GM10248 (cell line): ENCODE measurements at places on chromosomes 2 and 18.
A peak's percentile ranks its signal among the peaks of the same experiment; 100 is the strongest.

- DNase-seq: no peak
Measured at GRCh38 chr18:58603375-58604067, 25.4 kb downstream of the ALPK2 start.

DNA sequence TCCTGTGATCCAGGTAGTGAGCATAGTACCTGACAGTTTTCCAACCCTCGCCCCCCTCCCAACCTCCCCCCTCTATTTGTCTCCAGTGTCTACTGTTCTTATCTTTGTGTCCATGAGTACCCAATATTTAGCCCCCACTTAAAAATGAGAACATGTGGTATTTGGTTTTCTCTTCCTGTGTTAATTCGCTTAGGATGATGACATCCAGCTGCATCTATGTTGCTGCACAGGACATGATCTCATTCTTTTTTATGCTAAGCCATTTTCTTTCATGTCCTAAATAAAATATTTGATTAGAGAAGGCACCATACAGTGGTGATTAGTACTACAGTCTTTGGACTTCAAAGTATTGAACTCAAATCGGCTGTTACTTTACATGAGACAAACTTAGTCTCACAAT, 1087.9 kb downstream of the CBLN2 start:
- DNase-seq: no peak

GRCh38 chr2:159817283-159817682, 19.3 kb upstream of the CD302 start:
- no peak for DNase-seq

DNA sequence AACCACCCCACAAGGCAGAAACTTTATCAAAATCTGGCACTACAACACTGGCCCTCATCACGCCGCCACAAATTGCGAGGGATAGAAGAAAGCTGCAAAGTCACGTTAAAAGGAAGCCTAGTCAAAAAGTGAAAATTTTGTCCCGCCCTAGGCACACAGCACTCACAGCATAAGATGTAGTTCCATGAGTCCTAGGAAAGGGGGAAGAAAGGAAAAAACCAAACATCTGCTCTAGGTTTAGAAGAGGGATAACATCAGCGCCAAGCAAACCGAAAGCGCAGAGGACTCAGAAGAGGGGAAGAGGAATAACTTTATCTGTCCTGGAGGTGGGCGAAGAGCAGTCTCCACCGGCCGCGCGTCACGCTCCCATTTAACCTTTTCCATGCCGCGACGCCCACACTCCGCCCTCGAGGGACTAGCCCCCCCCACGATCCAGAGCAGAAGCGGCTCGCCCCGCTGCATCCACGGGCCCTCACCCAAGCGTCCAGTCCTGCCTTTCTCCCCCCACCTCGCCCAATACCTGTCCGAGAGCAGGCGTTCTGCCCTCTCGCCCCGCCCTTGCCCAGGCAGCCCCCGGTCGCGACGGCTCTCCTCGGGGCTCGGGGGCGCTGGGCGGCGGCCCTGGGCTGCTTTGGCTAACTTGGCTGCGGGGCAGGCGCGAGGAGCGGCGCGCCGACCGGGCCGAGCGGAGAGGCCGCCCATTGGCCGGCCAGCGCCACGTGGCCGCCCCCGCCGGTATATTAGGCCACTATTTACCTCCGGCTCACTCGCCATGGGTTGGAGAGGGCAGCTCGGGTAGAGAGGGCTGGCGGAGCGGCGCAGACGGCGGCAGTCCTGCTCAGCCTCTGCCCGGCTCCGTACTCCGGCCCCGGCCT, at the start of gene HOXD1:
HOXD1 (plus strand) TSS at position 770 of the 875 bp plus-strand sequence. CDS start 134 bp downstream, outside the sequence.
- DNase-seq: peak; percentile 49

DNA sequence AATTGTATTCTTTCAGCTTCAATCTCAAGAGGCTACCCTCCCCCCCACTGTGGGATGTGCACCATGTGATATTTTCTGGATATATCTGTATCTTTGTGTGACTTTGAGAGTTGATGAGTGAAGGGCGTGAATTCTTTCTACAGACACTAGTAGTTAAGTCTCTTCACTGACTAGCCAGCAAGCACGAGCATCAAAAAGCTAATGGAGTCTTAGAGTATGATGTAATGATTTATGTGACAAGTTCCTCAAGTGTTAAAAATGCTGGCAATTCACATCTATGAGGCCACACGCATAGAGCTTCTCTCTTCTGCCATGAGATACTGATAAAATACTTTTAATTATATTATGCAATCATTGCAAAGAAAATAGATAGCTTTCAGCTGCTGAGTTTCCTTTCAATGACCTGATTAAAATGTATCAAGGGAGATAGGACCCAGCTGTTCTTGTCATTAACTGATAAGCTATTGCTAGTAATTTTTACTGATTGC, 304.8 kb downstream of the TRIB2 start:
- no peak for DNase-seq

GRCh38 chr18:39359636-39360035, 1794.0 kb upstream of the CELF4 start:
- no peak for DNase-seq

DNA sequence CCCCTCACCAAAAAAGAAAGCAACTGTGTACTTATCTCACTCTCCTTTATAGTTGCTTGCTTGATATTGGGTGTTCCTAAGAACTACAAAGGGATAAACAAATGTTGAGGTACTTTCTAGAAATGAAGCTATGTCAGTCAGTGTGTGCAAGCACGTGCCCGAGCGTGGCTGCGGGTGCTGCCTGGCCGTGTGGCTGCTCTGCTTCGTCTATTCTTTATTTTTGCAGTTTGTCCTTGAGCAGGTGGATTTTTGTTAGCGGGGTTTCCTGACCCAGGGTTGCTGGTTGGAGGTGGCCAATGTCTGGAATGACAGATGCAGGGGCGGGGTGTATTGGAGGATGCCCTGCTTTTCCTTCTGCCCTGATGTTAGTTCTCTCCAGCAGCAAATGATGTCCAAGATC, 62.6 kb downstream of the ACOXL start:
- DNase-seq: no peak

- no peak for DNase-seq
Measured at GRCh38 chr2:157231476-157231875, 26.0 kb upstream of the GALNT5 start.

DNA sequence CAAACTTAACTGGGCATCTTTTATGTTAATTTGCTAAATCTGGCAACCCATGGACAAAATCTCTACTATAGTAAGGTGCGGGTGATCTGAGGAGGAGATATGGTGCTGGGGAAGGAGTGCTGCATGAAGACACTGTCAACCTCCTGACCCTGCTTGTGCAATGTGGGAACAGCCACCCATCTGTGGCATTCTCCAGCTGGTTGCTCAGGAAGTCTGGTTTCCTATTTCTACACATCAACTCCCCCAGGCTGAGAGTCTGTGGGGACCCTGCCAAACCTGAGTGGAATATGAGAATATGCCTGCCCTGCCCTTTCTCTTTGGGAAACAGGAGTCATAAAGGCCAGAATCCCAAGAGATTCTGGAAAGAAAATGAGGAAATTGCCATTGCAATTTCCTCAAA, 60.1 kb upstream of the PAX3 start:
- DNase-seq: no peak

GRCh38 chr2:212328136-212328535, 210.5 kb downstream of the ERBB4 start:
- DNase-seq: no peak

DNA sequence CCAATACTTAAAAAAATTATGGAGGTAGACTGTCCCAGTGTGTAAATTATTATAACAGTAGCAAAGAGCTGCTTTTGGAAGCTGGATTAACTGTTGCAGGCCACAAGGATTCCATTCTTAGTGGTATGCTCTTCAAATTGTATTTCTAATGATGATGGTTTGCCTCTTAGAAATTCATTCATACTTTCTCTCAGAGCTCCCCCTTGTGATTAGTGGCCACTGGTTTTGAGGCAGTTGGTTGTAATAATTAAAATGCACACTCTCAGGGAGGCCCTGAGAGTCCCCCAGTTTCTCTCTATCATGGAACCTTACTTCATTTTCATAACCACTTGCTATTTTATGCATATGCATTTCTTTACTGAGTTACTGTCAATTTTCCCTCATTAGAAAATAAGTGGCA, 122.5 kb downstream of the PLA2R1 start:
- DNase-seq: peak; percentile 65

DNA sequence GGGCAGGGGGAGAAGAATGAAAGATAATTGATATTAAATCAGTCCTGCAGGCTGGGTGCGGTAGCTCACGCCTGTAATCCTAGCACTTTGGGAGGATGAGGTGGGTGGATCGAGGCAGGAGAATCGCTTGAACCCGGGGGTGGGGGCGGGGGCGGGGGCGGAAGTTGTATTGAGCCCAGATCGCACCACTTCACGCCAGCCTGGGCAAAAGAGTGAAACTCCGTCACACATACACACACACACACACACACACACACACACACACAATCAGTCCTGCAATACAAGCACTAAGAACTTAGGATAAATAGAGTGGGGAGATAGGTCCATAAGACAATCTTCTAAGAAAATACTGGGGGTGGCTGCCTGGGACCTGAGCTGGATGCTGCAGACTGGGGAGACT, 15.1 kb upstream of the PKDCC start:
- no peak for DNase-seq

GRCh38 chr2:2703172-2703571, 372.1 kb upstream of the MYT1L start:
- DNase-seq: no peak
